ENCODE measurements at places on chromosomes 5 and 9.

DNA sequence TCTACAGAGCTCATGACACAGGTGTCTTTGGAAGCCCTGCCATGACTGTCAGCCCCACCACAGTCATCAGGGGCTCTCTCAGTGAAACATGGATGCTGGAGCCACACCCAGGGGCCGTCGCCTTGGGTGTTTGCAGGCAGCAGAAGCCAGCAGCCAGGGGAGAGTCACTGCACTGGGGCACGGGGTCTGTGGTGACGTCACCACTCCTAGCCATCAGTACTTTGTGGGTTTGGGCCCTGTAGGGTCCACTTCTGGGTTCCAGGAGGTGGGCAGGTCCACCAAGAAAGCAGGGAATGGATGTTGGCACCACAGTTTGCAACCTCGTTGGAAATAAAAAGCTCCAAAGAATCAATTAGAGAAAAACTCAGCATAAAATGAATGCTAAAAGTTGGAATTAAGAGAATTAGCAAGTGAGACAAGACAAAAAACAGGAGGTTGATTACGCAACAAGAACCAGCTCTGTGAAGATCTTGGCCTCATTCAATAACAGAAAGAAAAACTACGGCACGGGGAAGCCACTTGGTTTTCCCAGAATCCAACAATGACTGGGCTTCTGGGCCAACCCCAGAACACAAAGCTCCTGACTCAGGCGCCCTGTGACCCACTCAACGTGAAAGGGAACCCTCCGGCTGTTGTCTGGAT, 34.3 kb downstream of the MED10 start:
- DNase-seq = no peak

- DNase-seq = no peak
Observed at GRCh38 chr5:96079075-96079474, 117.4 kb upstream of the ELL2 start.

- DNase-seq = no peak
Observed at GRCh38 chr5:133931546-133931945, 36.9 kb downstream of the C5orf15 start.

- no peak for DNase-seq
Observed at GRCh38 chr9:114386886-114387679, 699 bp downstream of the AKNA start.

DNA sequence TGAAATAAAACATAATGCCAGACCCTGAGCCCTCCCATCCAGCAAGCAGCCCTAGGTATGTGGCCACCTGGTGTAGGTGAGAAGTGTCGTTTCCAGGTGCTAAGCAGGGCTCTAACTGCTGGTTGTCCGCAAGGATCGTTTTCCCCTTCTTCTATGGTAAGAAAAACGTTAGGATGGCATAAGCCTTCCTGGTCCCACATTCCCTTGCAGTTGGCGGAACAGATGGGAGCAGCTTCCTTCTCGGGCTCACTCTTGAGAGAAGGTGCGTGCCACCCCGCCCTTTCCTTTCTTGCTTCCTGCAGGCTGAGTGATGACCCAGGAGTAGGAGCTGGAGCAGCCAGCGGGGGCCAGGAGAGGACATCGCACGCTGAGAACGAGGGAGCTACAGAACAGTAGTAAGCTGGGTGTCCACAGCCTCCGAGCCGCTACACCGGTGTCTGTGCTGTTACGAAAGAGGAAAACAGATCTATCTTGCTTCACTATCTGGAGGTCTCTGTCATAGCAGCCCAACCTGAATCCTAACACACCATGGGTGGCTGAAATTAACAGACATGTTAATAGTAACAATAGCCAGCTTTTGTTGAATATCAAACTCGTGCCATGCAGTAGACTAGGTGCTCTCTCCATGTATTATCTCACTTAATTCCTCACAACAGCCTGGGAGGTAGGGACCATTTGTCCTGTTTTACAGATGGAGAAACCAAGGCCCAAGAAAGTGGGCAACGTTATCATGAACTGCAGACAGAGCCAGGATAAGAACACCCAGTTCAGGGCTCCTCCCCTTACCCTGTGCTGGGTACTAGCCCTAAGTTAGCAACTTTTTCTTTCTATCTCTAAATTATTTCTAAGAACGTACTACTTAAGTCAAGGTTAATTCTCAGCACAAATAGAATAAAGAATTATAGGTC, 139.8 kb downstream of the COL23A1 start:
- DNase-seq = no peak

DNA sequence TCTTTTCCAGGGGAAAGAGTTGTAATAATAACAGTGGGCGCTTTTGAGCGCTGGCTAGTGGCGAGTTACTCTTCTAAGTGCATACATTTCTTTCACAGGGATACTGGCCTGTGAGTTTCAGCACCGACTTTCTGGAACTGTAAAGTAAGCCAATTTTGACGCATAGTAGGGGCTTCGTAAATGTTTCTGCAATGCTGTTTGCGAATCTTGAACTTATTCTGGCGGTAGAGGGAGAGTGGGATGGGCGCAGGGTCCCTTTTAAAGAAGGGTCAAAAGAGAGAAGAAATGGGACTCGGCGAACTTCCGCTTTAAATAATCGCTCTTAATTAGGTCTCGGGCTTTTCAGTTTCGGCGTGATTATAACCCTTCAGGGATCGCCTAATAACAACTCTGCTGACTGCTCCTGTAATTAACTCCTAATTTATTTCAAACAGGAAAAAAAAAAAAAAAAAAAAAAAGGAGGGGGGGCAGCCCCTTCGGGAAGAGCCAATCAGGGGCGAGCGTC, 351 bp upstream of the MSX2 start:
- no peak for DNase-seq

- no peak for DNase-seq
Observed at GRCh38 chr5:35640623-35641022, 23.0 kb downstream of the SPEF2 start.

DNA sequence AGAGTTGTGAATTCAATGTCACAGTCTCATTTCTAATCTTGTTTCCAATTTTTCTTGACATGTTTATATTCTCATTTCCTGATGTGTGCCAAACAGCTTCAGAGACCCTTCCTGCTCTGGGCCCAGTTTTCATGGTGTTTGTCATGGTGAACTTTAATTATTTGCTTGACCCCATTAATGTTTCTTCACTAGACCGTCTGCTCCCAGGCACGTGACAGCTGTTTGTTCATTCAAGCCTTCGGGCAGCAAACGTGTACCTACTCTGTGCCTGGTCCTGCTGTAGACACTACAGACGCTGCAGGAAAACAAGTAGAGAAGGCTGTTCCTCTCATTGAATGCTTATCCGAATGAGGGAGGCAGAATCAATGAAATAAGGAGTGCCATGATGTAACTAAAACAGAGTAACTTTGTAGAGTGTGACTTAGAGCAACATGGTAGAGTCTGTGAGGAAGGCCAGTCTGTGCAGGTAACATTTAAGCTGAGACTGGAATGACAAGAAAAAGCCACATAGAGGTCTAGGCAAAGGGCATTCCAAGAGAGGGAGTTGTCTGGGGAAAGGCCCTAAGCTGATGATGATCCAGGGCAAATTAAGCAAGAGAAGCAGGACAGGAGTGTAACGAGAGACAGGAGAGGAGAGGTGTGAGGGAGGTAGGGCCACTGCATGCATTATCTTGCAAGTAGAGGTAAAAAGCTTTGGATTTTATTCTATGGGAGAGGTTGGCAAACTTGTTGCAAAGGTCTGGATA, 191.4 kb downstream of the SEMA5A start:
- DNase-seq = no peak

GRCh38 chr9:27722866-27723265, 149.6 kb upstream of the C9orf72 start:
- DNase-seq = no peak

GRCh38 chr9:30964332-30964731, 1420.1 kb upstream of the ACO1 start:
- DNase-seq = no peak

DNA sequence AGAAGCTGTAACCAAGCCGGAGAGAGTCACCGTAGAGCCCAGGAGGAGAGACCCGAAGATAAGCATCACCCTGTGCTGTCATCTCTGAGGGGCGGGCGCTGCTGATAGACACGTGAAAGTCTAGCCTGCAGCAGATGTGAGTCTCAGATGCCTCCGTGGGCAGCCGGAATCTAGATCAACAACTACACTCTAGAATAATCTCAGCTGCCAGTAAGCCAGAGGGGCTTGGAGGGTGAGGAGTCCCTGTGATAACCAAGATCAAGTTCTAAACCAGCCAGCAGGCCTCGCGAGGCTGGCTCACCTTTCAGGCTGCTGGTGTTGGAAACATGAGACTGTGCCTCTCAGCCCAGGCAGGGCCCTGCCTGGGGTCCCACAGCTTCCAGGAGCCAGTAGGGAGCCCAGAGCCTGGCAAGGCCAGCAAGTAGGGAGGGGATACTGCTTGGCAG, 54.1 kb downstream of the DAPK1 start:
- DNase-seq = no peak

DNA sequence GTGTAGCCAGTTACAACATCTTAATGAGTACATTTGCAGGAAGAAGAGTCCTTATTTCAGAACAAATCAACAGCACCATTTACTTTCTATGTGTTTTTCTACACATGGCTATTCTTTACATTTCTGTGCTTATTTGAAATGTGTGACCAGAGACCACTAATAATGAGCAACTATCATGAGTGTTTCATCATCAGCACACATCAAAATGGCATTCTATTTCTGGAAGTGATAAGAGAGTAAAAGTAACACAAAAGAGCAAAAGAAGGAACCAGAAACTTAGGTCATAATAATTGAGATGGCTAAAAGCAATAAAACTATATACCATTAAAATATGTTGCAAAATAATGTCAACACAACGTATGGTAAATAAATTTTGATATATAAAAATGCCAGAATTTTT, 159.7 kb downstream of the PBX3 start:
- no peak for DNase-seq

DNA sequence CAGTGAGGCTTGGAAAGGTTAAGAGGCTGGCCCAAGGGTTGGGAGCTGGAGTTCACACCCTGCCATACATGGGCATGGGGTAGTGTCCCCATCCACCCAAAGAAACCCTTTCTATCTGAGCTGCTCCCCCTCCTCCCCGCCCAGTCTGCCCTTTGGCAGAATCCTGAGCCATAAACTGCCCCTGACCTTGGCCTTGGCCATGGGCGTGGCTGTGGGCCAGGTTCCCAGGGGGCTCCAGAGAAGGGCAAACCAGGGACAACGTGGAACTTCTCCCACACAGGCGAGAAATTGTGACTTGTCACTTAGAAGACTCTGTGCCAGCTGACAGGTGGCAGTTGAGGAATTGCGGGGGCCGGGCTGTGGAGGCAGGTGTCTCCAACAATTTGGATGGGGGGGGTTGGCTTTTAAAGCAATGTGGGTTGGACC, 4.8 kb downstream of the FAM78A start:
- no peak for DNase-seq

DNA sequence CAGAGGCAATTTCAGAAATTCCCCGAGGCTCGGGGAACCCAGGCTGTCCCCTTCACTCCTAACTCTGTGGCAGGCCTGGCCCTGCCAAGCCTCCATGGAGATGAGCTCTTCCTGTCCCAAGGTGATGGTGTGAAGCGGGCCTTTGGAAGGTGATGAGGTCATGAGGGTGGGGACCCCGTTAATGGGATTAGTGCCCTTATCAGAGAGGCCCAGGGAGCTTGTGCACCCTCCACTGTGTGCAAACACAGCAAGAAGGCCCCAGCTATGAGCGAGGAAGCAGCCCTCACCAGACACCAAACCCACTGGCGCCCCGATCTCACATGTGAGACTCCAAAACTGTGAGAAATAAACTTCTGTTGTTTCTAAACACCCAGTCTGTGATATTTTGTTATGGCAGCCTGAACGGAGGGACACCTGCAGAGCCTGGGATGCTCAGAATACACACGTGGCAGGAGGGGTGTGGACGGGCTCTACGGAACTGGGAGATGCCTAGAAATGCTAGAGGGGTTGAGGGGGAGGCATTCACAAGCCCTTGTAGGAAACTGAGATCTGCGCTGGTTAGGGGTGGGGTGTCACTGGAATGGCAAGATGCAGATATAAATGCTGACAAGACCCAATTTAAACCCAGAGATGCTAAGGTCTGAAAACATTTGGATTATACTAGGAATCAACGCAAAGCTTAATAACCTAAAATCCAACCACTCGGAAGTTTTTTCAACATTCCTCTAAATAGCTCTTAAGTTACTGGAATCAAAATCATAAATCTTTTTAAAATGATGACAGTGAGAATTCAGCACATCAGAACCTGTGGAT, 46.9 kb downstream of the ADAMTS2 start:
- DNase-seq = no peak

DNA sequence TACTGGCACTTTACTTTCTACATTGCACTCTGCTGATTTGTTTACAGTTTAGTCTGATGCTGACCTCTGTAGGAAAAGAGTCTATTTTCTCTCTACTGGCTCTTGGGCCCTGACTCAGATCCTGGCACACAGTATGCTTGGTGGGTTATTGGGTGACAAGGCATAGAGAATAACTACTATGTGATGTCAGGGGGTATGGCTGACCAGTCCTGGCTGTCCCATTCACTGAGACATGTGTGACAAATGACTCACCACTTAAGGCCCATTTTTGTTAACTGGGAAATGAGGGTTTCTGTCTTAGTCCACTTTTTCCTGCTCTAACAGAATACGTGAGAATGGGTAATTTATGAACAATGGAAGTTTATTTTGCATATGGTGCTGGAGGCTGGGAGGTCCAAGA, 66.4 kb downstream of the DAPK1 start:
- DNase-seq = no peak

GRCh38 chr5:150448952-150449516, 505 bp downstream of the RPS14 start:
- DNase-seq = no peak

DNA sequence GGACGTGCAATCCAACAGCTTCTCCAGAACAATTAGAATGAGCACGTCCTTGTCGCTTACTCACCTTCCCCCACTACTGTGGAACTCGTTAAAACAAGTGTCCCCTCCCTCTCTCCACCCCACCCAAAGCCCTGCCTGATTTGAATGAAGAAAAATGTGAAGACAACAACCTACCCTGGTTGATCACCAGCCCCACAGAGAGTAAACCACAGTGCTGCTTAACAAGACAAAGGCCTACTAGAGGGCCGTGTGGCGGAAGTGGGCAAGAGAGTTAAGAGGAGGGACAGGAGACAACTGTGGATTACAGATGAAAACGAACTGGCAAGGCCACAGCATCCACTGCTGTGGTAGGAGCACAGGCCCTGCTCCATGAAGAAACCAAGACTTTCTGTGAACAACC, 51.1 kb downstream of the CDK5RAP2 start:
- DNase-seq = no peak

DNA sequence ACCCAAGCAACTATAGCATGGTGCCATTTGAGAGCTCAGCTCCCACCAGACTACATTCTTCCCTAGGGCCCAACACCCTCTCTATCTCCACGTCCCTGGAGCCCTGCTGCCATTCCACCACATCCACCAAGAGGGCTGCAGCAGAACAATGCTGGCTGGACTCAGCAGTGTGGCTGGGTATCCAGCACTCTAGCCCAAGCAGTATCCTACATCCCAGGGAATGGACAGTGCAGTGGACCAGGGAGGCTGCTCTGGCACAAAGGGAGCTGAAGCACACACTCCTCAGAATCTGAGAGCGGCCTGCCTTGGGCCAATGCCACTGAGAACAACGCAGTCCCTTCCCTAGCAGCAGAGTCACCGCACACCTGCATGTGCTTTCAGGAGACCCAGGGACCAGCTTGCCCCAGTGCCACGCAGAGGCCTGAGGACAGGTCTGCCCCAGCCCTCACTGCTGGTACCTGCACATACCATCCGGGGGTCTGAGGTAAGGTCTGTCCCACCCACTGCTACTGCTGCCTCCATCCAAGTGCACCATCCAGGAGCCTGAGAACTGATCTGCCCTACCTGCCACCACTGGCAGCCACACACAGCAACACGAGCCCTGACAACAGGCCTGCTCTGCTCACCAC, 95.9 kb downstream of the ZDHHC21 start:
- no peak for DNase-seq

Data from NCI-H345 (cell line).